ENCODE measurements at places on chromosomes 6 and 20. TPM values are rescaled to one million over a fixed set of nuclear protein-coding genes. Genes with fewer than 3 reads are reported as not detected.

The MSH5 gene
- total RNA-seq = 6.2 TPM

The SYCP2 gene
- 2.4 TPM for total RNA-seq

GRCh38 chr6:41429506-41430504 is 94.4 kb downstream of the NCR2 start:
- DNase-seq = no peak

DNA sequence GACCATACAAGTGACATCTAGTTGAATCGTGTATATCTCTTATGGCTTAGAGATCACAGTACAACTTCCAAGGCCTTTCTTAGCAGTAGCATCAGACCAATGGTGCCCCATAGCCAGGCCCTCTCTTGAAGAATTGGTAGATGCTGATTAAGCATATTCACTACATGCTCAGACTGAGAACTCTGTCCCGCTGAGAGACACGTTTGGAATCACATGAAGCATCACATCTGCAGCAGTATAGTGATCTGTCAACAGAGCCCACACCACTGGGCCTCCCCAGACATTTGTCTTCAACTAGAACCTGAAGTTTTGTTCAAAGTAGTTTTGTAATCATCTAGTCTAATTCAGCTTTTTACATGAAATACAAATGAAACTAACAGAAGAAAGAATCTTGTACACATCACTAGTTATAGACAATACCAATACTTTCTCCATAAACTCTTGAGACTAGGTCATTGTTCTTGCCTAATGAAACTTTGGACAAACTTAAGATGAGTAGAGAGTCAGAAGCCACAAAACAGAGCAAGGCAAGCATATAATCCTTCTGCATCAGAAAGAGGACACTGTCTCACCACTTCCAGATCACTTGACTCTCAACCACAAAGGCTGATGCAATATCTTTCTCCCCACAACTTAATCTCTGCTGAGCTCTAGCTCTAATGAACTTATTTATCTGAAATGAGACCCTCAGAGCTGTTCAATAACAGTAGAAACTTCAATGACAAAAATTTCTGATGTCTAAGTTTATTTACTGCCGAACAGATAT is 182.7 kb downstream of the TBX18 start:
- DNase-seq = no peak

The KIF13A gene
- total RNA-seq = 50.8 TPM

GRCh38 chr20:47336129-47336754 is 20.3 kb downstream of the ZMYND8 start:
- no peak for DNase-seq

GRCh38 chr20:56483970-56484369 is 15.5 kb downstream of the RTF2 start:
- no peak for DNase-seq

GRCh38 chr6:87723170-87724078 is 21.4 kb upstream of the AKIRIN2 start:
- DNase-seq = peak; percentile 15

- no peak for DNase-seq
These were observed 7.1 kb downstream of the CD93 start for GRCh38 chr20:23079016-23079351.
